ENCODE measurements at places on chromosomes 12 and 14. TPM values are rescaled to one million over a fixed set of nuclear protein-coding genes. Genes with fewer than 3 reads are reported as not detected.
A peak's percentile ranks its signal among the peaks of the same experiment; 100 is the strongest.

- peak; percentile 90 for DNase-seq
- peaks cover 2% of the 10 kb centered on the region for H3K27me3 ChIP-seq
- peaks cover 38% of the 10 kb centered on the region for H3K36me3 ChIP-seq
- peak overlapping the region; percentile 82 for H3K27ac ChIP-seq
- H3K4me1 ChIP-seq, result peaks cover 57% of the 10 kb centered on the region
- peak overlapping the region; percentile 48 for H3K4me3 ChIP-seq
These were observed 4.7 kb upstream of the CDH24 start for GRCh38 chr14:23062002-23062401.

- no peak overlapping the region for H3K27ac ChIP-seq
- H3K27me3 ChIP-seq, result no peaks in the 10 kb centered on the region
- H3K36me3 ChIP-seq, result no peaks in the 10 kb centered on the region
- DNase-seq, result no peak
- peaks cover 11% of the 10 kb centered on the region for H3K4me1 ChIP-seq
- H3K4me3 ChIP-seq, result no peak overlapping the region
These were observed 20.1 kb downstream of the PACS2 start for GRCh38 chr14:105334383-105335230.

- H3K27ac ChIP-seq, result no peak overlapping the region
- H3K27me3 ChIP-seq, result peaks cover 2% of the 10 kb centered on the region
- H3K4me3 ChIP-seq, result no peak overlapping the region
- 0 out of 2 replicates have a peak, but pooled peaks cover 6% of the 10 kb centered on the region for H3K4me1 ChIP-seq
- peaks cover 26% of the 10 kb centered on the region for H3K36me3 ChIP-seq
These were observed 628 bp downstream of the SNRPF start for GRCh38 chr12:95859344-95859816.

DNA sequence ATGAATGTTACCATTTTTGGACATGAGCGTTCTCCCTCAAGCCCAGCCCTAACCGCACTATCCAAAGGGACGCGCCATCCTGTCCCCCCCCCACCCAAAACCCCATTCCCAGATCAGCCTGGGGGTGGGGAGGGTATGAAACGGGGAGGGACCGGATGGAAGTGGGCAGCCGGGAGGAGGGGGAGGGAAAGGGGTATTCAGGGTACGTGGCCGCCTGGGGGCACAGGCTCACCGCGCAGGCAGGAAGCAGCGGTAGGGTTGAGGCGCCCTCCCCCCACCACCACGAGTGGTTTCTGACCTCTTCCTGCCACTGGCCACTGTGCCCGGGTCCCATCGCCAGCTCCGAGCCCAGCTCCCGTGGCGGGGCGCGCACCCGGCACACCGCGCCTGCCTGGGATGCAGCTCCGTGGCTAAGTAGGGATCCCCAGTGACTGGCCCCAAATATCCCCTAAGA is 1.4 kb downstream of the ACTN1 start:
- H3K36me3 ChIP-seq, result peaks cover 50% of the 10 kb centered on the region
- peak overlapping the region; percentile 95 for H3K27ac ChIP-seq
- peak; percentile 90 for DNase-seq
- peak overlapping the region; percentile 87 for H3K4me3 ChIP-seq
- peaks cover 11% of the 10 kb centered on the region for H3K27me3 ChIP-seq
- H3K4me1 ChIP-seq, result peaks cover 76% of the 10 kb centered on the region

GRCh38 chr12:53872367-53872766 is 66.3 kb upstream of the HOXC13 start:
- H3K27me3 ChIP-seq, result peaks cover 19% of the 10 kb centered on the region
- no peaks in the 10 kb centered on the region for H3K36me3 ChIP-seq
- DNase-seq, result no peak
- no peak overlapping the region for H3K27ac ChIP-seq

DNA sequence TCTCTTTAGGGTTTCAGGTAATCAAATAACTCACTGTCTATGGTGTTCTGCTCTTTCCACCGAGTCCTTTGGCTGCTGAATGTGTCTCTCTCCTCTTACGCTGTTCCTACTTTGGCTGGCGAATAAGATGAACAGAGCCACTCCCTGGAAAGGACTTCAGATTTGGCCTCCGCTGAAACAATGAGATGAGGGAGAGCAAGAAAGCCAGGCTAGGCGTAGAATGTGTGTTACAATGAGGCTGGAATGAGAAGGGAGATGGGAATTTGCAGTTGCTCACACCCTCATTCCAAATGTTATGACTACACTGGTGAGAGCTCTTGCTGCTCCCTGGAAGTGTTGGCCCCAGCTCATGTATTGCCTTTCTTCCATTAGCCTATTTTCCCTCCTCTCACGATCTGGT is at the start of gene MFAP5:
Gene MFAP5 (minus strand): TSS at position 234 of the 400 bp plus-strand sequence. CDS start 722 bp downstream, outside the sequence.
- H3K4me3 ChIP-seq, result no peak within 1 kb of the TSS
- peaks cover 19% of the 10 kb centered on the region for H3K4me1 ChIP-seq
- peak; percentile 63 for DNase-seq
- no peak within 1 kb of the TSS for H3K27ac ChIP-seq
- no peaks in the 10 kb centered on the region for H3K36me3 ChIP-seq
- peaks cover 1% of the 10 kb centered on the region for H3K27me3 ChIP-seq

KRT78 gene
- not detected for total RNA-seq

CISTR gene
- not detected for total RNA-seq
